Fibroblast of the aortic adventitia (primary cell): ENCODE measurements at places on chromosomes 12 and 14. TPM values are rescaled to one million over a fixed set of nuclear protein-coding genes. Genes with fewer than 3 reads are reported as not detected.

HVCN1 gene
- total RNA-seq: 0.74 and 2.6 TPM in 2 replicates

AHNAK2 gene
- 78.4 and 164 TPM in 2 replicates for total RNA-seq

ART4 gene
- 0.36 TPM in 1 of 2 replicates, not detected in the other for total RNA-seq

CLEC1B gene
- not detected in 2 replicates for total RNA-seq

SPRYD4 gene
- total RNA-seq: 2.3 and 3.0 TPM in 2 replicates

AKAP5 gene
- total RNA-seq: 0.16 and 0.54 TPM in 2 replicates

GZMH gene
- not detected in 2 replicates for total RNA-seq

IFI27 gene
- total RNA-seq: 20.2 and 78.2 TPM in 2 replicates

ESRRB gene
- not detected in 2 replicates for total RNA-seq

PTGER2 gene
- 1.6 and 50.1 TPM in 2 replicates for total RNA-seq

CLEC12A gene
- not detected in 2 replicates for total RNA-seq

KIF26A gene
- under 0.01 TPM in 1 of 2 replicates, not detected in the other for total RNA-seq

ARHGAP5 gene
- total RNA-seq: 81.6 and 85.4 TPM in 2 replicates

ACOT4 gene
- total RNA-seq: 0.72 TPM in 1 of 2 replicates, not detected in the other

MIPOL1 gene
- total RNA-seq: 12.5 and 32.1 TPM in 2 replicates

P2RX7 gene
- 0.18 and 9.1 TPM in 2 replicates for total RNA-seq

ASB2 gene
- 0.45 and 0.49 TPM in 2 replicates for total RNA-seq

RTL1 gene
- not detected in 2 replicates for total RNA-seq

PTPRB gene
- 3.6 and 5.6 TPM in 2 replicates for total RNA-seq

FOXG1 gene
- 0.63 TPM in 1 of 2 replicates, not detected in the other for total RNA-seq

KRT72 gene
- total RNA-seq: not detected in 2 replicates

KMT2D gene
- total RNA-seq: 22.6 and 23.8 TPM in 2 replicates

TMEM229B gene
- 0.81 and 1.8 TPM in 2 replicates for total RNA-seq

RIPK3 gene
- 0.99 and 3.0 TPM in 2 replicates for total RNA-seq

CPNE6 gene
- not detected in 2 replicates for total RNA-seq

TSHR gene
- total RNA-seq: not detected in 2 replicates

PMEL gene
- total RNA-seq: 0.27 and 0.82 TPM in 2 replicates

KRT74 gene
- not detected in 2 replicates for total RNA-seq

GPR84 gene
- total RNA-seq: not detected in 2 replicates

CHURC1 gene
- total RNA-seq: 85.4 and 380 TPM in 2 replicates

OR6C2 gene
- not detected in 2 replicates for total RNA-seq

KCNMB4 gene
- total RNA-seq: 2.0 TPM in 2 replicates
